ENCODE measurements at places on chromosomes 4 and X.

DNA sequence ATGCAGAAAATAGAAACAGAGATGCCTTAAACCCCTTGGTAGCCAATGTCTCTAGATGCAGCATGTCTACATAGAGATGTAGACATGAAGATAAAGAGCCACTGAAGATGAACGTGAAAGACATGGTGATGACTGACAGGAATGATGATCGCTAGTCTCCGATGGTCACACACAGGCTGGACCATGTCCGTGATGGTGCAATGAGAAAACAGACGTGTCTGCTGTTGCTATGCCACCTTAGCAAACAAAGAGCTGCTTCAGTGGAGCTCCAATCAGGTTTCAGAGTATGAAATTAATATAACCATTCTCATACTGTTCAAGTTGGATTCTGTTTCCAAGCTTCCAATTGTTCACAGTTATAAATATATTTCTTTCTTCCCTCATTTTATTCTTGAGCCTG lies 256.5 kb downstream of the CAMK2D start:
- DNase-seq: no peak

- DNase-seq: no peak
Observed at GRCh38 chr4:23333556-23333945, 556.3 kb downstream of the PPARGC1A start.

DNA sequence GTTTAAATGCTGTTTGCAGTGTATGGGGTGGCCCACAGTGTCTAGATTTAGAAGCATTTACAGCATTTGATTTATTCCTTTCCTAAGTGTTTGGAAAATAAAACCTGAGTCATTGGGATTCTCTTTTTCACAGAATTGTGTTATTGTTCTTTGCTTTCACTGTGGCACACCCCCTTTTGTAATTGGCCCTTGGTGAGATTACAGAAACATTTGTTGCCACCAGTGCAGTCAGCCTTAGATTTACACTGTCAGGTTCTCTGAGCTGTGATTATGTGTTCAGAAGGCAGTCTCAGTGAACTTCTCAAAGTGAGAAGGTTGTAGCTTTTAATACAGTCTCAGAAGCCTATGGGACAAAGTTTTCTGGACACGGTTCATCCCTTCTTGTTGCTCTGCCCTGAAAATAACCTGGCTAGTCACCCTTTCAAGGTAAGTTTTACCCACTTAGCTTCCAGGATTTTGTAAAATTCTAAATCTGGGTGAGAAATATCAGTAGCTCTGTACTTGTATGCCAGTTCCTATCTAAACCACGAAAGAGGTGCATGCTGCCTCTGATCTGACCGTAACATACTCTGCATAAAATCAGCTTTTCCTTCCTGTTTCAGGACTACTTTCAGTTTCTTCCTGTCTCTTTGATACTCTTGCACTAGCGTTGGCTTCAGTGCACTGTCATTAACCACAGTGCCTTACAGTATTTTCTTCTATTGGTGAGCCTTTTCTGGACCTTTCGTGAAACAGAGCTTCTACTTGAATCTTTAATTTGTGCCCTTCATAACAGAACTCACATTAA lies 12.6 kb downstream of the RUFY3 start:
- peak; percentile 52 for DNase-seq

DNA sequence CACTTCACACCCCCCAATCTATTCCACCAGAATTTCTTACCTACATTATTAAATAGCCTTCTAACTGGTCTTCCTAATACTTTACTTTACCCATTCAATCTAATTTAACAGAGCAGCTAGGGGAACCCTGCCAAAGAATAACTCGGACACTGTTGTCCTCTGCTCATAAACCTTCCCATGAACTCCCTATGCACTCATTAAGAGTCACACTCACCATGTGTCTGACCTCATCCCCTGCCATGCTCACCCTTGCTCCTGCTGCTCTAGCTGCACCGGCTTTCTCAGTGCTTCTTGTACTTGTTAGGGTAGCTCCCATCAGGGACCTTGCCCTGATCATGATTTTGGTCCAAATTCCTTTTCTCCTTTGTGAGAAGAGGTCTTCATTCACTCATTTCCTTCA lies 54.6 kb upstream of the GUCY1A1 start:
- no peak for DNase-seq

- DNase-seq: no peak
Observed at GRCh38 chr4:20278195-20278594, 26.5 kb downstream of the SLIT2 start.

GRCh38 chr4:186342582-186342981 lies 76.6 kb downstream of the F11 start:
- no peak for DNase-seq

DNA sequence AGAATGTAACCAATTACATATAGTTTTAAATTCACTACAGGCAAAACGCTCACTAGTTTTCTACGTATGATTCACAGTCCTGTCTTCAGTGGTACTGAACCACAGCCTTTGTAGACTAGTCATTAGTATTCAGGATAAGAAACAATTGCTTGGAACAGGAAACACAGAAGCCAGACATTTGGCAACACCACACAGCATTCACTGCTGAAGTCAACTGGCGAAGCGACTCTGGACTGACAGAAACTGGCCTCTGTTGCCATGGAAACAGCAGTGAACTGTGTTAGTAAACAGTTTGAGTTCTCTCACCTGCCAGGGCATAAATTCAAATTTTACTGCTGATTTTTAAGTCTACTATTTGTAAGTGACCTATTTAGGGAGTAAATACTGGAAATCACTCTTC lies 57.6 kb downstream of the MAPK10 start:
- no peak for DNase-seq

- no peak for DNase-seq
Observed at GRCh38 chrX:139081965-139082364, 370.4 kb upstream of the FGF13 start.

GRCh38 chrX:85963736-85964135 lies 83.6 kb downstream of the CHM start:
- no peak for DNase-seq

DNA sequence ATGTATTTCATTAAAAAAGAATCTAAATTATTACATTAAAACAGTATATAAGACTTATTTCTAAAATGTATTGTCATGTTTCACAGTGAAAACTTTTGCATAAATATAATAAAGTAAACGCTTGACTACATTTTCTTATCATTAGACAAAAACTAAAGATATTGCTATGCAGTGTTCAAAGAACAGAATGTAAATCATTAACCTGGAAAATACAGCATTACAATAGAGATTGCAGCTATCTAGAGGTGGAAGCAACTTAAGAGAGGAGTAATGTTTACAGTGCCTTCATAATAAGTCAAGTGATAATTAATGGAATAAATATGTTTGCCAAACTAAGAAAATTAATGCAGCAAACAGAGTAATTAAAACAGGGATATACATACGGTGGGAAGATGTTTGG lies 940.9 kb downstream of the FSTL5 start:
- no peak for DNase-seq

DNA sequence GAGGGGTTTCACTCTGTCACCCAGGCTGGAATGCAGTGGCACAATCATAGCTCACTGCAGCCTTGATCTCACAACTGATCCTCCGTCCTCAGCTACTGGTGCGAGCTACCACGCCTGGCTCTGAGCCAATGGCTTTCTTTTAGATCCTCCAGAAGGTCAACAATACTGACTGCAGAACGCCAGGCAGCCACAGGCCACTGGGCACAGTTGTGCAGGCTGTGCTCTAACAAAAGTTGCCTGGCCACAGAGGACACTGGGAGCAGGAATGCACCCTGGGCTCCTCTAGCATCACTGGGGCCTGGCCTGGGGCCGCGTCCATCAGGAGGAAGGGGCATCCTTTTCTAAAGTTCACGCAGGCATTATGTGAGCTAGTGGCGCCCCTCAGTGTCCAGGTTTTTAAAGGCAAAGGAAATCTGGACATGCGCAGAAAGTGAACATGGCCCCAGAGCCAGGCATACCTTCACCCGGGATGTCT lies 14.9 kb upstream of the PORCN start:
- no peak for DNase-seq

GRCh38 chr4:119106036-119107000 lies 29.3 kb upstream of the MYOZ2 start:
- DNase-seq: no peak

DNA sequence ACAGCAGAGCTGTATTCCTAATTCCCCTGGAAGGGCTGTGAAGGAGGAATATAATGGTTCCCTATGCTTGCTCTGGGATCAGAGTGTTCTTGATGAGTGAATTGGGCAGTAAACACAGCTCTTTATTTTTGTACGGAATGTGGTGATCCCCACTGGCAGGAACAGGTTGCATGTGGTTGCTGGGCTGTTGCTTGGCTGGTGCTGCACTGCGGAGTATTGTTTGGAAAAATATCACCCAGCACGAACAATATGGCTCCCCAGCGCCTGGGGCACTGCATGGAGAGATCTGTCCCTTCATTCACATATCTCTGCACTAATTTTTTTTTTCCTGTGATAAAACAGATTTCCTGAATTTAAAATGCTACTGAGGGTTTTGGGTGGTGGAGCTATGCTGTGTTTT lies 119.7 kb downstream of the MGST2 start:
- DNase-seq: no peak

Data from CD4-positive, alpha-beta T cell treated with Interleukin-6 for 4 hours (primary cell).